Left cardiac atrium (tissue), 4 donors: ENCODE measurements at places on chromosomes 2 and 18. TPM values are rescaled to one million over a fixed set of nuclear protein-coding genes. Genes with fewer than 3 reads are reported as not detected.

DNA sequence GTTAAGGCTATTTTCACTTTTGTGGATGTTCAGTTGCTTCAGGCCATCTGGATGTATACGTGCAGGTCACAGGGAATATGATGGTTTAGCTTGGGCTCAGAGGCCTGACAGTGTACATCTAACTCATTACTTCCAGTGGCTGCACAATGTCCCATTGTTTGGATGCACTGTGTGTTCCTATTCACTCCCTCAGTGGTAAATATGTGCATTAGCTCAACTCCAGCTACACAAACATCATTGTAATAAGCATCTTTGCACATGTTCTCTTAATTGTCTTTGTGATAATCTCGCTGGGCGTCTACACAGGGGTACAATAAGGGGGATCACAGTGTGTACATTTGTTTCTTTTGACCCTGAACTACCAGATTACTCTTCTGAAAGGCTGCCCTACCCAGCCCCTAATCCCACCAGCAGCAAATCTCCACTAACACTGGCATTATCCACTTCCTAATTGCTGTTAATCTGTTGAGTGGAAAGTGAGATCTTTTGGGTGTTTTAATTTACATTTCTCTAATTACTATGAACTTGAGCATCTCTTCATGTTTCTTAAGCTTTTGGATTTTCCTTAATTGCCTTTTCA is 56.1 kb upstream of the POLE4 start:
- DNase-seq, result no peak

GRCh38 chr2:225771701-225772100 is 372.2 kb downstream of the NYAP2 start:
- DNase-seq, result no peak

DNA sequence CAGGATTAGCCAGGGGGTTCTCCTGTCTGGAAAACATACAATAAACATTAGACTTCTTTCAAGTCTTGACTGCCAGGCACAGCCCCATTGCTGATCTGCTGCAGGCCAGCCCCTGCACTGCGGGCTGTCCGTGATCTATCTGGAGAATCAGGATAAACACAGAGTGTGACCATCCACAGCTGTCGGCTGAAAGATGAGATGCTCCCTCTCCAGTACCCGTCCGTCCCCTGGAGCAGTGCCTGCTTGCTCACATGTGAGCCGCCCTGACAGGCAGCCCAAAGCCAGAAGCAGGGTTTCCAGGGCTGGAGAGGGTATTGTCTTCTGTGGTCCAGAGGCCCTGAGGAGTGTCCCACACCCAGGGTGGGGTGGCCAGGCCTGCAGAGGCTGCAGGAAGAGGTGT is 46.1 kb upstream of the FOSL2 start:
- no peak for DNase-seq

SCG2 gene
- 0.41 TPM for total RNA-seq

GRHL1 gene
- total RNA-seq, result 5.7 TPM

GRCh38 chr2:84786601-84787000 is 94.3 kb downstream of the TRABD2A start:
- DNase-seq, result no peak

CLASP1 gene
- 46.0 TPM for total RNA-seq
